ENCODE measurements at places on chromosomes 6 and 20.

GRCh38 chr6:44522871-44523270, 135.4 kb downstream of the CDC5L start:
- no peak for DNase-seq

GRCh38 chr6:140208286-140208685, 833.8 kb upstream of the CITED2 start:
- no peak for DNase-seq

DNA sequence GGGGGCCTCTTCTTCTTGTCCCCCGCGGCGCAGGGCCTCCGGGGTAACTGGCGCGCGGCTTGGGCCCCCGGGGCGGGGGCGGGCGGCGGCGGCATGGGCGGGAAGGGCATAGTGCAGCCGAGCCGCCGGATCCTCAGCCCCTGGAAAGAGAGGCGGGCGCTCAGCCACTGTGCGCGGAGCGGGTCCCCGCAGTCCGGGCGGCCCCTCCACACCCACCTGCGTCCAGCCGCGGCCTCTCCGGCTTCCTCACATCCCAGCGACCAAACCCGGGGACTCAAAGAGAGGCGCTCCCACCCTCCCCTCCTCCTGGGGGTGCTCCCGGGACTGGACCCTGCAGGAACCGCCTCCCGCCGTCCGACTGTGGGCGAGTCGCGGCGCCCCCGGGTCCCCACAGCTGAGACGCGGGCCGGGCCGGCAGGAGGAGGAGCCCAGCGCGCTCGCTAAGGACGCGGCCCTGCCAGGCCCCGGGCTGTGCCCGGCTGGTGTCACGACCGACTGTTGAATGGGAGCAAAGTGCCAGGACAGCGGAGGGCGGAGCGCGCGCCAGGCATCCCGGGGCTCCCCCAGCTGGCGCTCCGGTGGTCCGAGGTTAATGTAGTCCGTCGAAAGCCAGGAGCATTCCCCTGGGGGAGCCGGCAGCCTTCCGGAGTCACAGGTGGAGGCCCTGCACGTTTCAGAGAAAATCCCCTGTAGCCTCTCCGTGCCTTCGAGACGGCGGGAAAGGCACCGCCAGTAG, at the start of gene PRR18:
Gene PRR18 (minus strand): TSS at position 360 of the 736 bp plus-strand sequence. CDS start 250 bp downstream, at position 110.
- DNase-seq = no peak

DNA sequence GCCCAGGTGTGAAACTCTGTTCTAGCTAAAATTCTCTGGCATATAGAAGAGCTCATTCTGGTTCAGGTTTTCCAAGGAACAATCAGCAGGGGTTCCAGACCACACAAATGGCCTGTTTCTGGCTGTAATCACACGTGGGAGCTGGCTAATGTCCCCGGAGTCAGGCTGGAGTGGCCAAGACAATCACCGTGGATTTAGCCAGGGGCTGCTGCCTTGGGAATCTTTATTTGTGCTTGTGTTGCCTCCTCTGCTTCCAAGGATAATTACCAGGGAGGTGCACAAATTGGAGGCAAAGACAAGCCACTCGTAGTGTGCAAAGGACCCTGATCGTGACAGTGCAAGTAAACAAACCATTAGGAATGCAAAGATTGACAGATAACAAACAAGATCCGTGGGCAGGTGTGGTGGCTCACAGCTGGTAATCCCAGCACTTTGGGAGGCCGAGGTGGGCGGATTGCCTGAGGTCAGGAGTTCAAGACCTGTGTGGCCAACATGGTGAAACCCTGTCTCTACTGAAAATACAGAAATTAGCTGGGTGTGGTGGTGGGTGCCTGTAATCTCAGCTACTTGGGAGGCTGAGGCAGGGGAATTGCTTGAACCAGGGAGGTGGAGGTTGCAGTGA, 77.3 kb downstream of the KCNB1 start:
- no peak for DNase-seq

DNA sequence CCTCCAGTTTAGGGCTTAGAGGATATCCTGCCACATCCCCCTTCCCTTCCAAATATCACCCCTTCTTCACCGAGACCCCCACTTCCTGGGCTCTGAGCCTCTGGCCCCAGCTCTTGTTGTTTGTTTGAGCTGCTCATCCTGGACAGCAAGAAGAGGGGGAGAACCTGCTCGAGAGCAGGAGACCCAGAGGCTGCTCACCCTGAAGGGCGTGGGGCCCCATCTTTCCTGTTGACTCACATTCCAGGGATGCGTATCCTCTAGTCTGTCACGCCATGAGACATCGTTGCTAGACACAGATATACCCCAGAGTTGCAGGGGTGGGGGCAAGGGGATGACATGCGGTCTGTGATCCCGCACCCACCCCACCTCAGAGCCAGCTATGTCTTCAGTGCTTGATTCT, 5.7 kb upstream of the TNXB start:
- DNase-seq = no peak

- no peak for DNase-seq
Measured at GRCh38 chr6:13327691-13328075, 654 bp downstream of the TBC1D7 start.

DNA sequence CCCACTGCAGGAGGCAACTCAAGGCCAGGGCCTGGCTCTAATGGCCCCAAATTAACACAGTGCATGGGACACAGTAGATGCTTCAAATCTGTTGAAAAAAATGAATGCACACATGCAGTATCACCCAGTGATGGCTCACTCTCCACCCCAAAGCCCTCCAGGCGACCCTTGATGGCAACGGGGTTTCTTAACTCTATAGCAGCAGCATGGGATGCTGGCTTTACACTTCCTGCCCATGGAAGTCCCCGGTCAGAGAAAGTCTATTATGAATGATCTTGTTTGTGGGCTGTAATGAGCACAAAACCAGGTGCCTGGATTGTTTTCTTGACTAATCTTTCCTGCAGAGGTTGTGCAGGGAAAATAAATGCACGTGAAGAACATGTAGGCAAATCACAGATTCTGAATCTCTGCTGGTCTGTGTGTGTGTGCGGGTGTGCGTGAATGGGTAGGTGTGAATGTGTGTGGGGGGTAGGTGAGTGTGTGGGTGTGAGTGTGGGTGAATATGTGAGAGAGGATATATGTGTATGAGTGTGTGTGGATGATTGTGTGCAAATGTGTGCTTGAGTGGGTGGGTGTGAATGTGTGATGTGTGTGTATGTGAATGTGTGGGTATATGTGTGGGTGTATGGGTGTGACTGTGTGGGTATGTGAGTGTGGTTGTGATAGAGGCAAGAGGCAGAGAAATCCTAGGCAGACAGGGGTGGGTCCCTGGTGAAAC, 60.1 kb upstream of the MLN start:
- no peak for DNase-seq

GRCh38 chr20:17969278-17969883, 563 bp downstream of the MGME1 start:
- no peak for DNase-seq

DNA sequence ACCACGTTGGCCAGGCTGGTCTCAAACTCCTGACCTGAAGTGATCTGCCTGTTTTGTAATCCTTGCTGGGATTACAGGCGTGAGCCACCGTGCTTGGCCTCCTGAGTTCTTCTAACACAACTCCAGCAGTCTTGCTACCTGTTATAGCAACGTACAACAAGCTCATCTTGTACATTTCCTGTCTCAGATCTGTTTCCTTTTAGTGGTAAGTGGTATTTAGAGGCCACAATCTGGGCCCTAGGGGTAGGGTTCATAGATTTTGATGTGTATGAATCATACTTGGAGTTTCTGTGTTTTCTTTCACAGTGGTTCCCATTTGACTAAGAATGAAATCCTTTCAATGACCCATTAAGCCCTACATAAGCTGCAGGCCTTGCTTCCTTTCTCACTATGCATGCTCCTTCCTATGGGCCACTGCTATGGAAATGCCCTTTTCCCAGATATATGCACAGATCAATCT, 27.1 kb upstream of the SYNCRIP start:
- peak; percentile 71 for DNase-seq

DNA sequence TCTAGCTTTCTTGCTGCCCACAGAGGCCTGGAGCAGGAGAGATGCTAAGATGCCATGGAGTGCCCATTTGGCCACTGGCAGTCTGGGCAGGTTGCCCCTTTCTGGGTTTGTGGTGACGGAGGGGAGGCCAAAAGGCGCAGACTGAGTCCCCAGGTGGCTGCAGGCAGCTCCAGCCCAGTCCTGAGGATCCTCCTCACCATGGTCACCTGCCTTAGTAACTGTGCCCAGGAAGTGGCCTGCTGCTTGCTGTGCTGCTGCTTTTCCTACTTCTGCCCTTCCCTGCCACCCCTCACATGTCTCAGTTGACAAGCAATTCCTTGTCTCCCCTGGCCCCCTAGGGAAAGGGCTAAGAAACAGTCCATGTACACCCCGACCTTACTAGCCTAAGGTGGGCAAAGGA, 35.3 kb upstream of the KIFC1 start:
- no peak for DNase-seq

DNA sequence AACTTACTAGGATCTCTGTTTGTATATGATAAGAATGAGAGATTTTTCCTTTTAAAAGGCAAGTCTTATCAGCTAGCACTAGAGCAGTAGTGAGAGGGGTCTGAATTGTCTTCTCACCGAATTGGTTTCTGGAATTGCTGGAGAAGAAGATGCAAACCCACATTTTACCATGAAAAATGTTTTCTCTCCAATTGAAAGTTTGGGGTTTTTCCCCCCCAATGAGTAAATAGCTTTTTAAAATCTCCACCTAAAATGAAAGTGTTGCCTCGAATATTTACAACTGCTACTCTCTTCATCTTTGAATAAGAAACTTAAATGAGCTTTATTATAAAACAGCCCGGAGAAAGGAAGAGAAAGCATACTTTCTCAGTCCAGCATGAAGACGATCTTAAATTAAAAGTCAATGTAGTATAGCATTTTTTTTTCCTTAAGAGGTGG, 1.8 kb downstream of the TCF21 start:
- DNase-seq = no peak

DNA sequence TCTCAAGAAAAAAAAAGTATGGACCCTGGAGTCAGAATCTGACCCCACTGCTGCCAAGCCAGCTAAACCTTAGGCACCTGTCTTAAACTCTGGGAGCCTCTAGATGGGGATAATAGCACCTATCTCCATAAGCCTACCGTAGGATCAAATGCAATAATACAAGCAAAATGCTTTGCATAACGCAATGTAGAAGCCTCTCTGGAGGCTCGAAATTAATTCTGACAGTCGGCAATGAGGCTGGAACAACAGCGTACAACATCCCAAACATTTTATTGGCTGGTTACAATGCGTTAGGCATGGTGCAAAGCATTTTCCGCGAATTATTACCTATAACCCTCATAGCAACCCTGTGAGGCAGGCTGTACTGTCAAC, 521 bp downstream of the CDK5RAP1 start:
- no peak for DNase-seq

DNA sequence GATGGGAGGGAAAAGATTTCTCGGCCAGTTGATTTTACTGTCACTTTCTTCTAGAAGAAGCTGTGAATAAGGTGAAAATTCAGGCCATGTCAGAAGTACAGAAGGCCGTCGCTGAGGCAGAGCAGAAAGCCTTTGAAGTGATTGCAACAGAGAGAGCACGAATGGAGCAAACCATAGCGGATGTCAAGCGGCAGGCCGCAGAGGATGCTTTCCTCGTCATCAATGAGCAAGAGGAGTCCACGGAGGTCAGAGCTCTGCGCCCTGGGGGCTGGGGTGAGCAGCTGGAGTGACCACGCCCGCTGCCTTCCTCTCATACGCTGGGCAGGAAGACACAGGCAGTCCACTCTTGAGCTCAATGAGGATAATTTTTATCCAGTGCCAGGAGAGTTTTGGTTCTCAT, 21.8 kb upstream of the C20orf144 start:
- no peak for DNase-seq

DNA sequence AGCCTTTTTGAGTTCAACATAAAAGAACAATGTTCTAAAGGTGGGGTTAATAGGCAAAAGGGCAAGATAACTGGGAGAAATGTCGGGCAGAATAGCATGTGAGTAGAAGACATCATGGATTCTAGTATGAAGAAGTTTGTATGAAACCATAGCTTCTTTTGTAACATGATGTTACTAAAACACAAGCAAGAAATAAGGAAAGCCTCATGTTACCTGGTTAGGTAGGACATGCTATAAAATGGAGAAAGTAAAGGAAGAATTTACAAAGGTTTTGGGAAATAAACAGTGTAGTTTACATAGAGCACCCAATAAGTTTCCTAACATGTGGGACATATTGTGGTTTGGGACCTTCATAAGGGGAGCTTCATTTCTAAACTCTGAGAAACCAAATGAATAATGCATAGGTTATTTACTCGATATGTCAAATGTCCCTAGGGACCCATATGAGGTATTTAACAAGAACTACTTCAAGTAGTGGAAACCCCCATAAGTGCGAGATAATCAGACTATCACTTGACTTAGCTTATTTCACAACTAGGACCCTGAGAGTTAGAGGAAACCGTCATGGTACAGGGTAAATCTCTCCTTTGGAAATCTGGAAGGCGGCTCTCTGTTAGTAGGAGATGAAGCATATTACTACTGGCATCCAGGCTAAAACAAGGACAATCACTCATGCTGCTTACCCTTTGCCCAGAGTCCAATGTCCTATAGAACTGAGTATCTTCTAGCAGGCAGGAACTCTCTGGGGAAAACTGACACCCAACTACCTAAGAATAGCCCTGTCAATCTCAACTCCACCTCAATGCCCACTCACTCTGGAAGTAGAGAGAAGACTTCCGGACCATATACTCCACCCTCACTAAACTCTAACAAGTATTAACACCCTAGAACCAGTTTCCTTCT, 57.5 kb downstream of the ILRUN start:
- DNase-seq = no peak

GRCh38 chr20:3464166-3464565, 6.7 kb upstream of the ATRN start:
- DNase-seq = no peak

DNA sequence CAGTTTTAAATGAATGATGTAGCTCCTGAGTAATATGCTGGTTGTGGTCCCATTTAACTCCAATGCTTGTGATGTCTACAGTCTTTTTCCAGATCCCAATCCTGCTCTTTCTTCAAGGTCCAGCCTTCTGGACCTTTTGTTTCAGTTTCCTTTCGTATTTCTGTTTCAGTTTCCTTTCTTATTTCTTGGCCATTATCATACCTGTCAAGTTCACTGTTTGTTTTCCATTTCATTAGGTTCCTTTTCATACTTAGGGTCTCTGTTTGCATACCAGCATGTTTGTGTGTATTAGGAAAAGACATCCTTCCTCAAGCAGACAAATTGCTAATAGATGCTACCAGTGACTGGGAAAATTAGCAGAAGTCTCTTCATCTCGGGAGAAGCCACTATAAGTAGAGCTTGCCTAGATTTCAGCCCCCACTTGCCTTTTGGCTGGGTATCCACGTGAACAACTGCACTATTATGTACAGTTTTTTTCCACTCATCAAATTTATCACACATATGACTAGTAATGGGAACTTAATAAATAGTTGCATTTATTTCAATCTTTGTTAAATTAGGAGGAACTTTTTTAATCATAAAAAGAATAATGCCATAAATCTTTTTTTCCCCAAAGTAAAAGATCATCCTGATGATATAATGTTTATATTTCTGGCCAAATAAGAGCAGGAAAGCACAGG, 583.4 kb downstream of the BCKDHB start:
- DNase-seq = no peak

GRCh38 chr20:53937339-53937741, 133.1 kb downstream of the BCAS1 start:
- DNase-seq = no peak

GRCh38 chr6:13038741-13039190, 289.6 kb downstream of the TBC1D7 start:
- no peak for DNase-seq
